ENCODE measurements at places on chromosomes 6 and 20.

GRCh38 chr6:38117281-38117680, 297.8 kb downstream of the ZFAND3 start:
- no peak for DNase-seq

- DNase-seq: no peak
These were observed 274.2 kb upstream of the CDH4 start for GRCh38 chr20:60977901-60978300.

GRCh38 chr6:14128012-14128411, 10.4 kb downstream of the CD83 start:
- no peak for DNase-seq

DNA sequence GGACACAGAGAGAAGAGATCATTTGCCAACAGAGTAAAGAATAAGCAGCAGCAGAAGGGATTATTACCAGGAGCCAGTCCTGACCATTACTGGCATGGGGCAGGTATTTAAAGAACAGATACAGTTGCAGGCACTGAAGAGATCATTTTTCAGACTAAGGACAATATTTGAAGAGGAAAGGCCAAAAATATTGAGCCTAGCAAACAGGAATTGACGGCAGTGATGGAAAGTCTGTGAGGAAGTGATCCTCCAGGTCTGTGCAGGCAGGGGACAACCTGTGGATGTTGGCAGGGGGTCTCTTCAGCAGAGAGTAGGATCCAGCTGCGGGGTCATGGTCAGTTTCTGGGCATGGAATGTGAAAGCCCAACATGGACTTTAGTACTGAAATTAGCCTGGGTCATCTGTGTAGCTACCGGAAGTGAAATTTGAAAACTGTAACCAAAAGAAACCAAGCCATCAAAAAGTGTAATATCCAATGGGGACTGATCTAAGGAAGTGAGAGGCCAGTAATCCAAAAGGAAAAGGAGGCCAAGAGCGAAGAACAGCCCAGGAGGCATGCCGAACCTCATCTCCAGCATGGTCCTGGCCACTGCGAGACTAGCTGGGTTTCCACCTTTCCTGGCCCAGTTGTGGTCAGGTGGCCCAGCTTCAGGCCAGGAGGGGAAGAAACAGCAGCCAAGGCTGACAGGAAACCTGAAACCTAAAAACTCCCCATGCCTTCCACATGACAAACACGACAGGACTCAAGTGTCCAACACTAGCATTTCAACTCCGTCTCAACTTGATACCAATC, 115.1 kb upstream of the TNFAIP3 start:
- DNase-seq: no peak

- DNase-seq: no peak
These were observed 230.8 kb downstream of the EYA2 start for GRCh38 chr20:47125508-47125757.
